ENCODE measurements at places on chromosomes 11 and 22. TPM values are rescaled to one million over a fixed set of nuclear protein-coding genes. Genes with fewer than 3 reads are reported as not detected.

DNA sequence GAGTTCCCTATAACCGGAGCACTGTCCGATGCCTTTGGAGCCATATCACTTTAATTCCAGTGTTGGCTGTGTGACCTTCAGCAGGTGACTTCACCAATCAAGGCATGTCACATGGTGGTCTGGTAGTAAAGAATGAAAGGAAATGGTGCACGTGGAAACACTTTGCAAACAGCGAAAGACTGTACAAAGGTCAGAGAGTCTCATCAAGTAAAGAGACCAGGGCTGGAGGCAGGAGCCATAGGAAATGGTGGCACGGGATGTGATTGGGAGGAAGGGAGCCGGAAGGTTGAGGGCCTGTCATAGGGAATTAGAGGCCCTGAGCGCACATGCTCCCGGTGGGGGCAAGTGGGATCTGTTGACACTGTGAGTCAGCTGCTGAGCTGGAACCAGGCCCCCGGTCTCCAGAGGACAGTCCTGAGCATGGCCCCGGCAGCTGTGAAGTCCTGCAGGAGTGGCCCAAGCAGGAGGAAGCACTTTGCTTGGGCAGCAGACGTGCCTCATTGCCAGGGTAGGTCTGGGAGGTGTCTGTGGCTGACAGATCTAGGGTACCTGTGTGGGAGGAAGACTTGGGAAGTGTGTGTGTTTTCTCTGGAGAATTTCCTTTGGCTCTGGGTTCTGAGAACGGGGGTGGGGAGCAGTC, 2.0 kb downstream of the DAGLA start:
- DNase-seq, result peak; percentile 72

DNA sequence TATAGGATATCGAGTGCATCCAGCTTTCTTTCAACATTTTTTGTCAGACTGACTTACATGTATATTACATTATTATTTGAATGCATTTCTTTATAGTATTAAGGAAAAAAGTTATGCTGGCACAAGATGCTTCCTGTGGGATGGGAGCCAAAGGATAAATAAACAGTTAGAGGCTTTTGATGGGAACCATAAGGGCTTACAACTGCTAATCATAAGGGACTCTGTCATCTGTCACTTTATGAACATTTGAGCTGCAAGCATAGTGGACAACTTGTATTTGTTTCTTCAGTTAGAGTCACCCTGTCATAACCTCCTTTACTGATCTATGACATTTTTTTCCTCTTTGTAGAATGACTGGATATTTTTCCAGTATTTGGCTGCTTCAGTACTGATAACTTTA, 132.4 kb upstream of the CHORDC1 start:
- DNase-seq, result no peak

KCNJ1 gene
- under 0.01 TPM for total RNA-seq

MYO7A gene
- 4.8 TPM for total RNA-seq

GAS2 gene
- 0.87 TPM for total RNA-seq

CRYBA4 gene
- total RNA-seq, result not detected

DNA sequence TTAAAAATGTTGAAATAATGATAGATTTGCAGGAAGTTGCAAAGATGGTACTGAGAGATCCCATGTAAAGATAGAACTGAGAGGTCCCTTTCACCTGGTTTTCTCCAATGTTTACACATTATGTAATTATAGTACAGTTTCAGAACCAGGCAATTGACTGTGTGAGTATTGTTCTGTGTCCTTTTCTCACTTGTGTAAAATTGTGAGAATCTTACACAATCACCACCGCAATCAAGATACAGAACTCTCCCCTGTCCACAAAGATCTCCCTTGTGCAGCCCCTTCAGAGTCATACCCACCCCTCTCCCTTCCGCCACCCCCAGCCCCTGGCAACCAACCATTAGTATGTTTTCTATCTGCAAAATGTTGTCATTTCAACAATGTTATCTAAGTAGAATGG, 119.8 kb upstream of the NAV2 start:
- no peak for DNase-seq

- DNase-seq, result no peak
These were observed 51.4 kb upstream of the RASD2 start for GRCh38 chr22:35489239-35489638.

- DNase-seq, result peak; percentile 70
These were observed 20.5 kb upstream of the PARVB start for GRCh38 chr22:44003405-44004103.

TPH1 gene
- total RNA-seq, result not detected

THRSP gene
- not detected for total RNA-seq

- no peak for DNase-seq
These were observed 14.8 kb downstream of the GAB2 start for GRCh38 chr11:78402847-78403246.

OR1S2 gene
- not detected for total RNA-seq

GRCh38 chr11:133692126-133692934, 153.0 kb downstream of the SPATA19 start:
- DNase-seq, result no peak

TMPRSS4 gene
- total RNA-seq, result not detected

- DNase-seq, result no peak
These were observed 9.9 kb downstream of the DNAL4 start for GRCh38 chr22:38784035-38784434.

DNA sequence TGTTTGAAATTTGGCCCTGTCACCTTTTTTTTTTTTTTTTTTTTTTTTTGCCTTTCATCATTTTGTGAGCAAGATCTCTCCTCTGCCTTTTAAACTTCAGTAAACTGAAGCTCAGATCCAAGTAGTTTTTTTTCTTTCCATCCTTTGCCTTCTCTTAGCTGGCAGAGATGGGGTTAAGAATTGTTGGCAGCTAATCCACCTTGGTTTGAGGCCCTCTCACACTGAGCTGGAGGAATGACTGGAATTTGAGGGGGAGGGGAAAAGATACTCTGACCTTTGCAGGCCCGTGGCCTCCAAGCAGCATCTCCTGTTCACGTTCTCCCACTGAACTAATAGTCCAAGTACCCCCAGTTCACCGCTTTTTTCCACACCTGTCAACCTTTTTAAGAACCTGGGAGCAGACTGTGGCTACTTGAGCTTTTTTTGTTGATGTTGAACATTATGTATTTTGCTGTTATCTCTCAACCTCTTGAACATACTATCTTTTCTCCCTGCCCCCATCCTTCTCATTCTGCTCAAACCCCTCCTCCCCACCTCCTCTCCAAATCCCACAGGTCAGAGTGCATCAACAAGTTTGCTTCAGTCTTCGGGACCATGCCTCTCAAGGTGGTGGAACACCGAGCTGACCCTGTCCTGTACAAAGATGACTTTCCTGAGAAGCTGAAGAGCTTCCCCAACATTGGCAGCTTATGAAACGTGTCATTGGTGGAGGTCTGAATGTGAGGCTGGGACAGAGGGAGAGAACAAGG, 66.2 kb downstream of the ALX4 start:
- peak; percentile 22 for DNase-seq

- DNase-seq, result peak; percentile 59
These were observed 26.2 kb downstream of the DNHD1 start for GRCh38 chr11:6523253-6523652.

DNA sequence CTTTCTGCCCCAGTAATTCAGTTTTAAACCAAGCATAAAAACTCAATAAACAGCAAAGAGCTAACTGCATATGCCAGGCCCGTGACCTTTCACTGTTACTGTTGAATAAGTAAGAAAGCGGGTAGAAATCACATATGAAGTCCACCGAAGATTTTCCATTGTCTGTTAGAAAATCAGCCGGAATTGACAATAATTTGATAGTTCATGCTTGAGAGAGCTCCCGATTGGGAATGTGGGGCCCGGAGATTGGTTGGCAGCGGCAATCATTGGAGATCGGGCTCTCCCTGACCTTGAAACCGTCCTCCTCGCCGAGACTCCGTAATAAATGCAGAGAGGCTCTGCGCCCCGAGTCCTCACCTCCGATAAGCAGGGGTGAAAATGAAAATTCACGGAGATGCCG, 709.6 kb downstream of the BRD1 start:
- no peak for DNase-seq

DNA sequence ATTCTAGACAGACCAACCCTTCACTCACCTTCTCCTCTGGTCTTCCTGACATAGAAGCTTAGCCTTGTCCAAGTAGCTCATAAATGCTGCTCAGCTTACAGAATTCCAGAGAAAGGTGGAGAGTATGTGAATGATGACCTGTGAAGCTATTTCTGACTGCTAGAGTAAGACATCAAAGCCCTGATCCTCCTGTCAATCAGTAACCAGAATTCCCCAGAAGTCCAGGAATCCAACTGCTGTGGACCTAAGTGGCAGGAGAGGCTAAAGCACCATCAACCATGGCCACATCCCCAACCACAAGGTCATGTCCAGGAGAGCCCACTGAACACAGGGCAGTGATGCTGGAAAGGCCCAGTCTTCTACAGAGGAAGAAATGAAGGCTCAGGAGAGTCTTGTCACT, 2.6 kb downstream of the OR51G2 start:
- no peak for DNase-seq

GRCh38 chr11:115566180-115566764, 62.1 kb upstream of the CADM1 start:
- no peak for DNase-seq

GRCh38 chr11:65599216-65599954, 3.8 kb upstream of the KCNK7 start:
- DNase-seq, result no peak

- no peak for DNase-seq
These were observed 1.6 kb upstream of the MTNR1B start for GRCh38 chr11:92967867-92968266.

GRCh38 chr22:26888887-26889286, 231.5 kb downstream of the MIAT start:
- DNase-seq, result no peak

- DNase-seq, result no peak
These were observed 1.4 kb downstream of the TRPC6 start for GRCh38 chr11:101582236-101582988.

DNA sequence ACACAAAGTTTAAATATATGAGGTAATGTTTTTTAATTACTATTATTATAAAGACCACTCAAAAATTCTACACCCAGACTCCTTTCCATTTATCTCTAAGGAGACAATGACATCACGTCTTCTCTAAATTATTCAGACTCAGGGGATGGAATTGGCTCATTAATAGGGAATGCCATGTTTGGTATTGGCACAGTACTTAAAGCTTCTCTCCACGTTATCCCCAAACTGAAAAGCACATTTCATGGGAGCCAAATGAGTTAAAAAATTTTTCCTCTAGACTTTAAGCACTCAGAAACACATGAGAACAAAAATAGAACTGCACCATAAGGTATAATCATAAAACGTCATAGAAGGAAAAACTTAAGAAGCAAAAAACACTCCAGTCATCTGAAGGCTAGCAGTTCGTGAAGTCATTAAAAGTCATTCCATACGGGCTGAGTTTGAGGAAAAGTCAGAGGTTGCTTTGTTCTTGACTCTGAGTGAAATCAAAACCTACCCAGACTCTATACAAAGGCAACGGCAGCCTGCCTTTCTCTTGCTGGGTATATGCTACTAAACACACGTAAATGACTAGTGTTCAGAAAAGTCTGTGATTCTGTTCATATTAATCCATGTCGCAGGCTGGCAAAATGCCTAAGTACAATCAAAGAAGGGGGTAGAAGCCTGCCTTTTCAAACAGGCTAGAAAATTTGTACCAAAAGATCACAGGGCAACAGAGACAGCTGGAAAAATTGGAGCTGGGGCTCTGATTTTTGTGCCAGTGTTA, 8.7 kb upstream of the MPPED2 start:
- no peak for DNase-seq

DNA sequence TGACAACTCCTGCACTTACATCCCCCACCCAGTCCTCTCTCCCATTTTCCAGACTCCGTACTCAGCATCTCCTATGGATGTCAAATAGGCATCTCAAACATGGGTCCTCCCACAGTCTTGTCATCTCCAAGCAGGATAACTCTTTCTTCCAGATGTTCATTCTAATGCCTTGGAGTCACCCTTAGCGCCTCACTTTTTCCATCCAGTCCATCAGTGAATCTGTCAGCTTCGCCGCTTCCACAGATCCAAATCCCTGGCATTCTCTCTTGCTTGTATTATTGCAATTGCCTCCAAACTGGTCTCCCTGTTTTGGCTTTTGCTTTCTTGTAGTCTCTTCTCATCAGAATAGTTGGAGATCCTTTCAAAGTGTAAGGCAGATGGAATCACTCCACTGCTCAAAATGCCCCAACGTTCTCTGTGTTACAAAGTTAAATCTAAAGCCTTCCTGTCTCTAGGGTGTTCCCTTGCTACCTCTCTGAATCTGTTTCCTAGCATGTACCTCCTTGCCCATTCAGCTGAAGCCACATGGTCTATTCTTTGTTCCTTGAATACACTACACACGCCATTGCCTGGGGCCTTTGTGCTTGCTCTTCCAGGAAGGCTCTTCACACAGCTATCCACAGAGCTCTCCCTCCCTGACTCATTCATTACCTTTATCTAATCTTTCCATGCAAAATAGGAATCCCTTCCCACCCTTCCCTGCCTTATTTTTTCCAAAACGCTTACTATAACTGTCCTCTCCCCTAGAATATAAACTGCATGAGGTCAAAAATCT, 64.8 kb downstream of the UBASH3B start:
- no peak for DNase-seq

DNA sequence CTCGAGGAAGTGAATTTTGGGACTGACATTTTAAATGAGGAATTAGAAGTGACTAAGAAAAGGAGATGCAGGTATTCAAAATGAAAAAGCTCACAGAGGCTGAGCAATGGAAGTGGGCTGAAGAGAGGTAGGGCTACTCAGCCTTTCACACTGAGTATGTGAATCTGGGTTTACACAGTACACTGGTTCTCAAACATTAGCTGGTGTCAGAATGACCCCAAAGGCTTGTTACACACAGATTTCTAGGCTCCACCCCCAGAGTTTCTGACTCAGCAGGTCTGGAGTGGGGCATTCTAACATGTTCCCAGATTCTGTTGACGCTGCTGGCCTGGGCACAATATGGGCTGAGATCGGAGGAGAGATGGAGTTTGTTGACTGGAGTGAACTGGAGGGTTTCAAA, 32.8 kb downstream of the CADM1 start:
- no peak for DNase-seq

DNA sequence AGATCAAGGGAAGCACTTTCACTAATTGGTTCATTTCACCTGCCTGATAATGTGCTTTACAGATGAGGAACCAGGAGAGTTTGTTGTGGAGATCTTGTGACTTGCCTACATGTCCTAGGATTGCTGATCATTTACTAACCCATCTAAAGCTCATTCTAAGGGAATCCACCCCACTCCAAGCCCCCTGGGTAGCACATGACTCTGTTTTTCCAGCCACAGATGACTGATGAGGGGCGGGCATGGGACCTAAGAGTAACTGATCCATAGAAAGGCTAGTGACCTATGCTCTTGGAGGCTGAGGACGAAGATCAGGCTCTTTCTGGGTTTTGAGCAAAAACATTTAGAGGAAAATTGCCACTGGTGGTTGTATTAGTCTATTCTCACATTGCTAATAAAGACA, 378.1 kb downstream of the CADM1 start:
- DNase-seq, result no peak

WNT7B gene
- total RNA-seq, result not detected

DGCR6L gene
- 47.6 TPM for total RNA-seq

- DNase-seq, result no peak
These were observed 1.7 kb upstream of the CHID1 start for GRCh38 chr11:912266-912665.
